ENCODE measurements at places on chromosomes 16 and 17.

GRCh38 chr16:50311134-50311528 lies 44.8 kb downstream of the ADCY7 start:
- no peak for DNase-seq

DNA sequence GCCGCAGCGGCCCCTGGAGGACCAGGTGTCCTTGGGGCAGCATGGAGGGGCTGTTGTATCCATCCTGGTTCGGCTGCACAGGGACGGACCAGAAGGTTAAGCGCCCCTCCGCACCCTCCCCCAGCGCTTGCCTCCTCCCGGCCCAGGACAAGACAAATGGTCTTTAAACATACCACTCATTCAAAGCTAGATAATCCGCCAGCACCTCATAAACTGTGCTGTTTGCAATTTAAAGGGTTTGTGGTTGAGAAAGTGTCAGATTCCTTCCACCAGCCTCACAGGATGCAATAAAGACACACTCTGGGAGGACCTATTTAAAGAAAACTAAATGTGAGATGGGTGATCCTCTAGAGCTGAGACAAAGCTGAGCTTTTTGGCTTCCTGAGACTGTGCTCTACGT lies 426.2 kb upstream of the EEF2KMT start:
- DNase-seq: no peak

DNA sequence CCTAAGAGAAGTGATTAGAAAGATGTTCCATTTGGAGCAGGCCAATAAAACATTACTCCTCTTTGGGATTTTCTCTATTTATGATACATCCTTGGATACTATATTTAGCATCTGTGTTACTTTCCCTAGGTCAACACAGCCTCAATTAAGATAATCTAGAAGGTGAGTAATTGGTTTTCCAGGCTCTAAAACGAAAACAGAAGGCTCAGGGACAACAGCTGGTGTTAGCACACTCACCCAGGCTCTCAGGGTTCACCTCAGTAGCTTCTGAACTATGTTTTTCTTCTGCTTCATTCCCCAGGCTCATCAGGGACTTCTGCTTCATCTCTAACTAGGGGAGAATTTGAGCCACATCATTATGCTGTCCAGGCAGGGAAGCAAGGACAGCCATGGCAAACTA lies 76.6 kb downstream of the ZZEF1 start:
- no peak for DNase-seq

DNA sequence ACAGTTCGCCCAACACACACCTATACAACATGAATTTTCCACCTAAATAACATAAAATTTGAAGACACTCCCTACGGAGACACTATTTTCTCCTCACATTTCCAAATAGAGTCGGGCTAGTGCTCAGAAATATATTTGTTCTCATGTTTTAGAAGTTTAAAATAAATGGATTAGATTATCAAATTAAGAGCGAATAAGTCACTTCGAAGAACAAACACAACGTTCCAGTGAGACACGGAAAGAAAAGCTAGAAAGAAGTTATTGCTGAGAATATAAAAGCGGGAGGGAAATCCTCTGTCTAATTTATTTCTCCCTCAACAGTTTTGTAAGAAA lies 2.0 kb upstream of the HS3ST3B1 start:
- no peak for DNase-seq

DNA sequence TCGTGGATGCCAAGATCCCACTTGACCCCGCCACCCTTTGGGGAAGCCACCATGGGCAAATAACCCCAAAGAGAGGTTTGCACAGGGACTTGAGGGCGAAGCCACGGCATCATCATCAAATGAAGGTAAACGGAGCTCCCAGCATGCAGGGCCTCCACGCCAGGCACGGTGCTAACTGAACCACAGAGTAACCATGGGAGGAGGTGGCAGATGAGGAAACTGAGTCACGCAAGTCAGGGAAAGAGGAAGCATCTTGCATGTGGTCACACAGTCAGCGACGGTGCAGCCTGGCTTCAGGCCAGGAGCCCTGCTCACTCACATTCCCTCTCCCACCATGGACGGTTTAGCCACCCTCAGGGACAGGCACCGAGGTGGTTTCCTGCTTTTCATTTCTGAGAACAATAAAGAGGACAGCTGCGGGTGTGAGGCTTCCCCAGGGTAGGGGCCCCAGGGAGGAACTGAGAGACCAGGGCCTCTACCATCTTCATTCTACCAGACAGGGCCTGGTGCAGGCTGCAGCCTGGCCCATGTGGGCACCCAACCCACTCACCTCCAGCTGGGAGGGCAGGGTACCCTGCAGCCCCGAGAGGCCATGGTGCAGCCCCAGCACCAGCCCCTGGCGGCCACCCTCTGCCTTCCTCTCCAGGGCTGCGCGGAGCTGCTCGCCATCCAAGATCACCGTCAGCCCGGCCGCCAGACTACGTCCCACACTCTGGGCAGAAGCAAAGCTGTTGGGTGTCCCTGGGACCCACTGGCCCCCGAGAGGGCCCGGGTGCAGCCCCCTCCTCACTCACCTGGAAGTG lies 78.3 kb downstream of the RMI2 start:
- DNase-seq: peak; percentile 24

- no peak for DNase-seq
These were observed 11.4 kb upstream of the CCL2 start for GRCh38 chr17:34243364-34244320.
